T-helper 22 cell (primary cell): ENCODE measurements at places on chromosomes 12 and 14.

DNA sequence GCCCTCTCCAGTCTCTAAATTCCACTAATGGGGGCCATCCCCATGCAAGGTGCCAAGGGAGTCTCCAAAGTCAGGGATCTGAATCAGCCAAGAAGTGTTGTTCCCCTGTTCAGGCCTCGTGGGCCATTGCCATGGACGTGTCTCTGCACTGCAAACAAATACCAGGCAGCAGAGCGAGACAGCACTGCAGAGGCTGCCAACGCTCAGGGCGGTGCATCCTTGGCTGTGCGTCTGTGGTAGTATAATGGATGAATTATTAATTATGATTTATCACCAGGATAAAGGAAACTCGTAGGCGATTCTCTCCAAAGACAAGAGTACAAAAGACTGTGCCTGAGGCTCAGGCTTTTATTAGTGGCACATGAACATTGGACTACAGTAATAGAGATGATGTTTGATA lies 122.3 kb upstream of the NTF3 start:
- DNase-seq = no peak

DNA sequence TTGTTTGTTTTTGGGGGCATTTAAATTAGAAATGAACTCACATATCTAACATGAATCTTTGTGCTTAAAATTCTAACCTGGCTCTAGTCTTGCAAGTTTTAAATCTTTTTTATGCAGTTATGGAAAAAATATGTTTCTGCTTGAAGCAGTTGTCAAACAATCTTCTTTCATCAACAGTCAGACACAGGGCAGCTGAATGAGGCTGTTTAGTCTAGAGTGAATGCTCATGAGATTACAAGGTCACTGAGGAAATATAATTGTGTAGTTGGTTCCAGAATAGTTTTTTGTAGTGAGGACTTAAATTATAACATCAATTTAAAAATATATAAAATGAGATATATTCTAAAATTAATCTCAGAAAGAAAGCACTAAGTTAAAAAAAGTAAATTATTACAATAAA lies 76.5 kb downstream of the TRMT5 start:
- no peak for DNase-seq

DNA sequence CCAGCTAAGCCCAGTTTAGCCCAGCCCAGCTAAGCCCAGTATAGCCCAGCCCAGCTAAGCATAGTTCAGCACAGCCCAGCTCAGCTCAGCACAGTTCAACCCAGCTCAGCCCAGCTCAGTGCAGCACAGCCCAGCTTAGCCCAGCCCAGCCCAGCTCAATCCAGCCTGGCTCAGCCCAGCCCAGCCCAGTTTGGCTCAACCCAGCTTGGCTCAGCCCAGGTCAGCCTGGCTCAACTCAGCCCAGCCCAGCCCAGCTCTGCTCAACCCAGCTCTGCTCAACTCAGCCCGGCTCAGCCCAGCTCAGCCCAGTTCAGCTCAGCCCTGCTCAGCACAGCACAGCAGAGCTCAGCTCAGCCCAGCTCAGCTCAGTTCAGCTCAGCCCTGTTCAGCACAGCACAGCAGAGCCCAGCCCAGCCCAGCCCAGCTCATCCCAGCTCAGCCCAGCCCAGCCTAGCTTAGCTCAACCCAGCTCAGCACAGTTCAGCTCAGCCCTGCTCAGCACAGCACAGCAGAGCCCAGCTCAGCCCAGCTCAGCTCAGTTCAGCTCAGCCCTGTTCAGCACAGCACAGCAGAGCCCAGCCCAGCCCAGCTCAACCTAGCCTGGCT lies 330.9 kb downstream of the TMEM121 start:
- no peak for DNase-seq

GRCh38 chr14:105616802-105617192 lies 90.4 kb downstream of the TMEM121 start:
- no peak for DNase-seq
